ENCODE measurements at places on chromosomes 5 and 9.
A peak's percentile ranks its signal among the peaks of the same experiment; 100 is the strongest.

- no peak for DNase-seq
Measured at GRCh38 chr9:12784461-12785259, 9.8 kb downstream of the LURAP1L start.

DNA sequence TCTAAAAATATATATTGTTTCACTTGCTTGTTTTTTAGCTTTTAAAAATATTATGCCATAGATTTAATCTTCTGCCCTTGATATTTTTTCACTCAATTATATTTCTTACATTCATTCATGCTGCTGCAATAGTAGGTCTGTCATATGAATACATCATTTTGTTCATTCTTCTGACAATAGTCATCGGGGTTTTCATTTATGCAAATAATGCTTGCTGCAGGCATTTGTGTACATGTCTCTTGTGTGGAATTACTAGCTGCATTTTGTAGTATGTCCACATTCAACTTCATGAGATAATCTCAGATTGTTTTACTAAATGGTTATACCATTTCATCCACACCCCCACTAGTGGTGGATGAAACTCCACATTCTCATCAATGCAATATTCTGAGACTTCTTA is 5.3 kb upstream of the PLPP1 start:
- DNase-seq: no peak

- DNase-seq: no peak
Measured at GRCh38 chr9:15333376-15333881, 26.4 kb upstream of the TTC39B start.

- no peak for DNase-seq
Measured at GRCh38 chr9:101360647-101361046, 24.2 kb downstream of the BAAT start.

- no peak for DNase-seq
Measured at GRCh38 chr9:115952430-115953292, 200.9 kb upstream of the PAPPA start.

DNA sequence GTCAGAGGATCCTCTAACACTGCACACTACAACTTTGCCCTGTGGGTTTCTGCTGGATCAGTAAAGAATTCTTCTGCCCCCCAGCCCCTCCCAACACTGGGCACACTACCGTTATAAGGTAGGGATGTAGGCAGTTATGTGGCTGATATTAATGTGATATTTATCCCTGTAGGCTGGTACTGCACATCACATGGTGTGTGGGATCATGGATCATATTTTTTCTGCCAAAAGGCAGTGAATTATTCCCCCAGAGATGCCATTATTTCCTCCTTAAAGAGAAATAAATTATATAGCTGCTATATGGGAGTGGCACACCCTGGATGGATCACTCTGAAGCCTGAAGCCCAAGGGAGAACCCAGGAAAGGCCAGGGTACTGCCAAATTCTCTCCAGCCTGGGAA is 69.5 kb downstream of the SV2C start:
- DNase-seq: no peak

DNA sequence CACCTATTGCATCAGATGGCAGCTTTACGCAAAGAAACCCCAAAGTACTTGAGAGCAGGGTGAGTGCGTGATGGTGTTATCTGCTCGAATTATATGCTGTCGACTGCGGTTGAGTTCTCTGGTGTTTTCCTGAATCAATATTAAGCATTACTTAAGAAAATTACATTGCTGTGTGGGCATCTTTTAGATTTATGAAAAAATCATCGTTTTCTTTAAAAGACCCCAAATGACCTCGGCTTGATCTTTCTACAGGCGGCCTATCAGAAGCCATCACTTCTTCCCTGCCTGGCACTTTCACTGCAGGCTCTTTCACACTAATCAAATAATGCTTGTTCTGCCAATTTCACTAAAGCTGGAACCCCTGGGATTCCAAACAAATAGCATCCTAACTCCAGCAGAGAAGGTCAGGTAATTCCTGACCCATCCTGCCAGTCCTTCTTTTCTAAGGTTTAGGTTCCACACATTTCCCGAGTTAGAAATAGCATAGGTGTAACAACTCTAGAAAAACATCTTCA is 1.7 kb downstream of the UBE2QL1 start:
- DNase-seq: no peak

GRCh38 chr9:91182429-91183225 is 179.1 kb downstream of the AUH start:
- no peak for DNase-seq

DNA sequence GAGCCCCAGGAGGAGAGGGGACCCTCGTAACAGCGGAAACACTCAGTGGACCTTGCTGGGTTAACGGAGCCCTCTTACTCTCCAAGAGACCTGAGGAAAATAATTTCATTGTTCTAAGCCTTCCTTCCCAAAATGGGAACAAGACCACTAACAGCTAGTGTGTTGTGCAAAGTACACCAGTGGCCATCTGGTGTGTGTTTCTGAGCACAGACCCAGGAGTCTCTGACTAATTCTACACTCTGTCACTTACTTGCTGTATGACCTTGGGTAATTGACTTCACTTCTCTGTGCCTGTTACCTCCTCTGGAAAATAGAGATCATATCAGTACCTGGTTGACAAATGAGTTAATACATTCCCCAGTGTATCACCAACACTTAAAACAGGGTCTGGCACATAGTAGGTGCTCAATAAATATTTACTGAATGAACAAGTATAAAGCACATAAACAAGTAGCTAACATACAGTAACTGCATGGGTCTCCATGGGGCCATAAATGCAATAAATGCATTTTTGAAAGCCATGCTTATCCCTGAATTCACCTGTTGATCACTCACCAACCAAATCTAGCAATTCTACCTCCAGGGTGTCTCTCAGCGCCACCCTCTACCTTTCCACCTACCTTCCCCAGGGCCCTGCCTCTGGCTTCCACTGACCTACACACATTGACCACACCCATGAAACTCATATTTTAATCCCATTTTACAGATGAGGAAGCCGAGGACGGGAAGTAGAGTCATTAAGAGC is 44.7 kb upstream of the AKNA start:
- DNase-seq: no peak

DNA sequence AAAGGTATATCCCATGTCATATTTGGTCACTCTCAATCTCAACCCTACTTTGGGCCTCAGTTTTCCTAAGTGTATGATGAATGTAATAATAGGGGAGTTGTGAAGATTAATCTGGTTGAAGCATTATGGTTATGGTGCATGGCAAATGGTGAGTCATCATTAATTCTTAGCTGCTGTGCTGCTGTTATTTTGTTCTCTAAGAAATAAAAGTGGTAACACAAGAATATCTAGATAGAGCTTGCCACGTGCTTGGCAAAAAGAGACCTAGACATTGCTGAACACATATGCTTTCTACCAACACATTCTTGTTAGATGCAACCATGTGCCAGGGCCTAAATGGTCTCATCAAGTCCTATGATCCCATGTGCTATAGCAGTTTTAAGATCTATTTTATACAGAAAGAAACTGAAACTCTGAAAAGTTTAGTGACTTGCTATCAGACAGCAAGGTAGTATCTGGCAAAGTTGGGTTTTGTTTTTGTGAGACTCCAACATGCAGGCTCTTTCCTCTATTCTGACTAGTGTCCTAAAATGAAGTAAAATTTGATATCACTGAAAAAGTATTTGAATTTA is 699.9 kb upstream of the MEF2C start:
- no peak for DNase-seq

GRCh38 chr5:18984559-18985080 is 1003.4 kb downstream of the CDH18 start:
- no peak for DNase-seq

GRCh38 chr5:127029581-127030258 is 638 bp downstream of the MARCHF3 start:
- DNase-seq: peak; percentile 78

DNA sequence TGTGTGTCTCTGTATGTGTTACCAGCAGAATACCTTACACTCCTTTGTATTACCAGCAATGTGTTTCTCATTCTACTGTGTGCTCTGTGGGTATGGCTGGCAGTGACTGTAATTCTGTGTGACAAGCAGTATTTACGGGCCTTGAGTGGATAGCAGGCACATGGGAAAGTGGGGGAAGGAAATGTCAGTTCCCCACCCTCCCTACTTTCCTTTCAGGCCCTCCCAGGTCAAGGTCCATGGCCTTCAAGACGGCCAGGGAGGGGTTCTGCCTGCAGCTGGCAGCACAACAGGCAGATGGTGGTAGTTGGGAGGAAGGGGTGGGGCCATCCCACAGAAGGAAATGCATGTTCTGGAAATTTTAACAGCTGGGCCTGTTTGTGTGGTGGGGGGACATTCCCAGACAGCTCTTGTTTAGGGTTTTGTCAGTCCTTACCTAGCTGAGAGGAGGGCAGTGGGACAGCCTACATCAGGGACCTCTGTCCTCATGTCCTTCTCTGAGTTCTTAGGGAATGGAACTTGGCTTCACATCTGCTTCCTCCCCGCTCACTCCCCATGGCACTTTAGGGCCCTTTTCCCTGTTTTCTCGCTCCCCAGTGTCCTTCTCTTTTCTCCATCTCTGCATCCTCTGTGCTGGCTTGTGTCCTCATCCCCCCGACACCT is 14.6 kb upstream of the TNIP1 start:
- no peak for DNase-seq

GRCh38 chr9:108224716-108225115 is 631.1 kb downstream of the ACTL7B start:
- DNase-seq: no peak

DNA sequence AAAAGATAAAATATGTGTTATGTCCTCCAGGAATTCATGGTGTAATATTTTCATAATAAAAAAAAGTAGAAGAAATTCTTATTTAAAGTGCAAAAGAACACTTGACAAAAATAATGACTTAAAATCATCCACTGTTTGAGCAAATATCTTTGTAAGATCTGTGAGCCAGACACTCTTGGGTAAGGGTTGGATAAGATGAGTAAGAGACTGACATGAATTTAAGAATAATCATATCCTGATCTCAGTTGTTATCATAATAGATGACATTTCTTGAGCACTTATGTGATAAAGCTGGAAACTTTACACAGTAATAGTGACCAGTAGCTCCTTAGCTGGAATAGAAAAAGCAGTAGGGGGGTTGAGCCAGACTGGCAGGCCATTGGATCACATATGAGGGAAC is 40.0 kb upstream of the ADRB2 start:
- DNase-seq: no peak

GRCh38 chr5:43207601-43208000 is 15.6 kb downstream of the NIM1K start:
- DNase-seq: no peak

DNA sequence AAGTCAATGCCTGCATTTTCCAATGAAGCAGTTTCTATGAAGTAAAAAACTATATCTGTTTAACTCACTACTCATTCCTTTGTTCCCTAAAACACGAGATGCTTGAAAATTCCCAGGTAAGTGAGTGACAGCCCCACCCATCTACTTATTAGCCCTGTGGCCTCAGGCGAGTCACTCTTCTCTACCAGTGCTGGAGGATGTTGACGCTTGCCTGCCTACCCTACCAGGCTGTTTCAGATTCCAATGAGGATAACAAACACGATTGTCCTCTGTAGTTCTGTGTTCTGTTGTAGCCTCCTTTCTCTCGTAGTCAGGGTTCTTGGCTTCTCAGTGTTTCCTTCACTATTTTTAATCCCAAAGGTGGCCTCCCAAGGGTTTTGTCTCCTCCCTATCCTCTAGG is 388.8 kb downstream of the KDM4C start:
- no peak for DNase-seq

GRCh38 chr9:132869266-132869665 is 8.8 kb downstream of the AK8 start:
- no peak for DNase-seq

GRCh38 chr5:90941002-90941720 is 382.6 kb downstream of the ADGRV1 start:
- DNase-seq: no peak

DNA sequence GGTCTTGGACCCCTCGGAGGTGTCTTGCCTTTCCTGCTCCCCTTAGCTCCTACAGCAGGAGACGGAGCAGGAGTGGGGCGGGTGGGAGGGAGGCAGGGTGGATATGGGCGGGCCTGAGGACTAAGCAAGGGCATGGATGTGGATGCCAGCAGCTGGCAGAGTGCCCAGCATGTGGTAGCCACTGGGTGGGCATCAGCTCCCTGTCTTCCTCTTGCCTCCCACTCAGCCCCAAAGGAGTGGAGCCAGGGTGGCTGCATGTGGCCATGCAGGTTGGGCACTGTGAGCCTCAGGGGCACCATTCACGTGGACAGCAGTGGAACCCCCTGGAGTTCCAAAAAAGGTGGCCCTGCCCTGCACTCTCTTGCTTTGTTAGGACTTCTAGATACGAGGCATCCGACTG is 90.1 kb upstream of the TBCA start:
- DNase-seq: no peak

GRCh38 chr5:146173597-146173996 is 8.9 kb downstream of the LARS1 start:
- no peak for DNase-seq

Data from muscle of back (tissue), 13 donors.